Daoy (cell line): ENCODE measurements at places on chromosomes 6 and 20.

DNA sequence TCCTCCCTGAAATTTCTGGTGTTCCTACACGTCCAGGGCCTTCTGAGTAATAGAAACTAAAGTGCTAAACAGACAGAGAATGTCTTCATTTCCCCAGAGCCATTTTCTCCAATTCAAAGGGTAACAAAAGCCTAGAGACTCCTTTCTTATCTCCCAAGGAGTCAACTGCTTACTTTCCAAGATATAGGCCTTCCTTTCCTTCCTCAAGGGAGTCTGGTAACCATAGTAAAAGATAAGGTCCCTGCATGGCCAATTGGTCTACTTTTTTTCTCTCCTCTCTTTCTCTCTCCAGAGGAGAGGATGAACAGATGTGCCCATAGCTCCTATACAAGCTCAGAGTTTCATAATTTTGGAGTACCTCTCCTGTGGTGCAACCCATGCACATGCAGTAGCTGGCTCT lies 185.7 kb downstream of the ASCC3 start:
- no peak for DNase-seq

DNA sequence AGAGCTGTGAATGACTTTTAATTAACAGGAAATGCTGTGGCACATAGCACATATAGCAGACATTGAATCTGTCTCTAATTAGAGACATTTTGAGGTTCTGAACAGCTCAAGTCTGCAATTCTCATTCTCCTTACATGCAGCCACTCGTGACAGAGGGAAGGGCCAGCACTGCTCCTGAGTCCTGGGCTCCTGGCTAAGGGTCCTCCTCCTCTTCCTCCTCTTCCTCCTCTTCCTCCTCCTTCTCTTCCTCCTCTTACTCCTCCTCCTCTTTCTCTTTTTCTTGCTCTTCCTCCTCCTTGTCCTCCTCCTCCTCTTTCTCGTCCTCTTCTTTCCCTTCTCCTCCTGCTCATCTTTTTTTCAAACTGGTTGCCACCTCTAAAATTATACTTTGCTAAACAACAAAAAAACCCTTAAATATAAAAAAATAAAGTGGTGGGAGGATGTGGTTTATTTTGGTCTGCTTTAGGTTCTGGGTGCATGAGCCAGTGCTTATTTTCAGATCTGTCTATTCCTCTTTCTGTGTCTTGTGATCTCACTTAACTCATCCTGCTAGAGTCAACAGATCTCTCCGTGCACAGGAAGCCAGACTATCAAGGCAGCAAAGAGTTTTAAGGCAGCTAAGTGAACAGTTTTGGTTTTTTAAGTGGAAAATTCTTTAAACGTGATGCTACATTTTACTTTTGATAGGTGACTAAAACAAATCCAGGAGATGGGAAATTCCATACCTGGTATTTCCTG lies 159.3 kb downstream of the CD83 start:
- peak; percentile 21 for DNase-seq

- no peak for DNase-seq
Observed at GRCh38 chr20:37841971-37842370, 61.0 kb upstream of the VSTM2L start.

DNA sequence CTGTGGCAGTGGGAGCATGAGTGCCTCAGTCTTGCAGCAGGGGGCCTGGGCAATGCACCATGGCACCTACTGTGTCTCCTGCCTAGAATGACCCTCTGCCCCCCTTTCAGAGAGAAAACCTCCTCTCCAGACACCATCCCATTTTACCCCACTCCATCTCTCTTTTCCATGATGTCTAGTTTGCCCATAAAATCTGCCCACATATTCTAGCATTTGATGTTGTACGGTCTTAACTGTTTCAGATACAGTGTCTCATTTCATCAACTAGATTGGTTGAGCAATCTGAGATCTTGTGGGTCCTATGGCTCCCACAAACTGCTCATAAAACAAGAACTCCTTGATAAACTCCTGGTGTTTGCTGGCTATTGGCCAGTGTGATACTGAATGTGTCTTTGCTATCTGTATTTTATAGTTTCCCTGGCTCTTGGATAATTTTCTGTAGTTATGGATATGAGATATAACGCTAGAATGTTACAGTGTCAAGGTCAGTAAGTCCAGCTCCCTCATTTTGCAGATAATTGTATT lies 8.1 kb downstream of the PNPLA1 start:
- no peak for DNase-seq

DNA sequence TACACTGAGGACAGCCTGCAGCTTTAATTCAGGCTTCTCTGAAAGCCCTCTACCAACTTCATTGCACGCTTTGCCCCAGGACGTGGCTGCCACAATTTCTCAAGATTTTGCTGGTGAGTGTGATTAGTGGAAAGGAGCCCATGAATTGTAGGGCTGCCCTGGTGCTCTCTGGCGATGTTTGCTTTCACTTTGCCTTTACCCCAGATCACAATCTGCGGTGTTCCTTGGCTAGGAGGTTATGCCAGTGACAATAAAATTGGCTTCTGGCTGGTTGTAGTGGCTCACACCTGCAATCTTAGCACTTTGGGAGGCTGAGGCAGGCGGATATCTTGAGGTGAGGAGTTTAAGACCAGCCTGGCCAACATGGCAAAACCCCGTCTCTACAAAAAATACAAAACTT lies 139.3 kb downstream of the FOXC1 start:
- no peak for DNase-seq

- no peak for DNase-seq
Observed at GRCh38 chr6:127195833-127196232, 70.8 kb upstream of the RNF146 start.

DNA sequence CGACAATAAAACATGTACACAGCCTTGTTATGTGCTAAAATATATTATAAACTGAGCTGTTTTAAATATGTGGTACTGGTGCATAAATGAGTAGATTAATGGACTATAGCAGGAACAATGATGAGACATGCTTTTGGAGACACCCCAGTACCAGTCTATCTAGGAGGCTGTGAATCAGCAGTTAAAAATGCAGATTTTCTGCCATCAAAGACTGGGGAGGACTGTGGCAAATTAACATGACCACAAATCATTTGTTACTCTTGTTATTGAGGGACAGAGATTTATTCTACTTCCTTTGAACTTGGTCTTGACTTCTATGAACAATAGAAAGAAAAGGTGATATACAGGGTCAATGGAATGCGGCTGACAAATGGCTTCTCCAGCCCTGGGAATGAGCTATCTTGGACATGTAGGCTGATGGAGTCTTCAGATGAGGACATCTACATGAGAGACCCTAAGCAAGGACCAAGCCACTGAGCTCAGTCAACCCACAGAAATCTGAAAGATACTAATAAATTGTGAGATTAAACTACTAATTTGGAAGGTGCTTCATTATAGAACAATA lies 551.7 kb upstream of the GJE1 start:
- DNase-seq: peak; percentile 47

GRCh38 chr6:158660333-158660754 lies 10.5 kb downstream of the SYTL3 start:
- DNase-seq: no peak

DNA sequence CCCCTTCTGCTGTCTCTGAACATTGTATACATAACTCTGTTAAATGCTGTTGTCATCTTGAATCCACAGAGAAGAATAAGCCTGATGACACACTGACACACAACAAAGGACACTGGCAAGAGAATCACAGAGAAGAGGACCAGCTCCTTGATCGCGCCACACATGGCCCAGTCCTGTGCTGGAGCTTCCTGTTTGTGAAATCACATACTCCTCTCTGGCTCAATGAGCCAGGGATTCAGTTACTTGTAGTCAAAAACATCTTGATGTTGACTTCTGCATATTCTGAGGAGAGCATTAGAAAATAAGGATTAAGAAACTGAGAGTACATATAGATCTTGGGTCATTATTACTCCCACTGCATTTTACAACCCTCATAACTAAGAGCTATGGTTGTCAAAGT lies 100.1 kb downstream of the EPB41L2 start:
- DNase-seq: no peak

DNA sequence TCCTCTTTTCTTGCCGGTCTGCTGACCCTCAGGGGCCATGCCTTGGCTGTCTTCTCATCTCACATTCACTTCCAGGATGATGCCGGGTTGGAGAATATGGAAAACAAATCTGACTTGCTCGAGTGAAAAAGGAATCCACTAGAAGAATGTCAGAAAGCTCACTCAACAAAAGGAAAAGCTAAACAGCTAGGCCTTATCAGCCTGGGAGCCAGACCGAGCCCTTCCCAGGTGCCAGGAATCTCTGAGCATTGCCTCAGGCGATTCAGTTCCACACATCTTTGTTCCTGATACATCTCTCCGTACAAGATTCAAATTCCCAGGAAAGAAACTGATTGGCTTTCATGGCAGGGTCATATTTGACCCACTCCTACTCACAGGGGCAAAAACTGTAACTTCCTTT lies 9.2 kb upstream of the OSER1 start:
- no peak for DNase-seq

DNA sequence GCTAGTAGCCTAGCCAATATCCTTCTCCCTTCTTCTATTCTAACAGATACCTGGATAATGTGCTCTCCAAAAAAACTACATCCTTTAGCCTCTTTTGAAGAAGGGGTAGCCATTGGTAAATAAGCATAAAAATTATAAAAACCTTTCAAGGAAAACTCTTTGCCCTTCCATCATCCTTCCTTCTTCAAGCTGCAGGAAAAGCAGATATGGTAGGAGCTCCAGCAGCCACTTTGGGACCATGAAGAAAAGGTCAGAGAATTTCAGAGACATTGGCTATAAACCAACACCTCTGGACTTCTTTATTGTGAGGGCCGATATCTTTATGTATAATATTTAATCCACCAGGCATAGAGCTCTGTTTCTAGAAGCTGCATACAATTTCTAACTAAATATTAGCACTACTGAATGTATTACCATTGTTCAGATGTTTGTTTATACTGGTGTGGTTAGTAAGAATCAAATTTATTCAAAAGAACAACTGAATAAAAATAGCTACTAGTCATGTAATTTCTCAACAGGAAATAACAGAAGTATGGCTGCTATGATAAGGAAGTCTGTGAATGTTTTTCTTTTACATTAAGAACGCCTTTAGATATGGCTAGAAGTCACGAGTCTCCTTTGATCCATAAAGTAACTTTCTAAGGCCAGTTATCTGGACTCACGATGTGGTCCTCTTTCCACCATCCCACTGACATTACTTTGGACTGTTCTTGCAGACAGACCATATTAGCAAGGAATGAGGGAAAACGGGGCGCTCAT lies 32.2 kb downstream of the MYLK4 start:
- DNase-seq: no peak

GRCh38 chr20:58616411-58616810 lies 34.7 kb upstream of the STX16 start:
- DNase-seq: no peak

- no peak for DNase-seq
Observed at GRCh38 chr20:58753267-58753921, 60.8 kb downstream of the NPEPL1 start.

DNA sequence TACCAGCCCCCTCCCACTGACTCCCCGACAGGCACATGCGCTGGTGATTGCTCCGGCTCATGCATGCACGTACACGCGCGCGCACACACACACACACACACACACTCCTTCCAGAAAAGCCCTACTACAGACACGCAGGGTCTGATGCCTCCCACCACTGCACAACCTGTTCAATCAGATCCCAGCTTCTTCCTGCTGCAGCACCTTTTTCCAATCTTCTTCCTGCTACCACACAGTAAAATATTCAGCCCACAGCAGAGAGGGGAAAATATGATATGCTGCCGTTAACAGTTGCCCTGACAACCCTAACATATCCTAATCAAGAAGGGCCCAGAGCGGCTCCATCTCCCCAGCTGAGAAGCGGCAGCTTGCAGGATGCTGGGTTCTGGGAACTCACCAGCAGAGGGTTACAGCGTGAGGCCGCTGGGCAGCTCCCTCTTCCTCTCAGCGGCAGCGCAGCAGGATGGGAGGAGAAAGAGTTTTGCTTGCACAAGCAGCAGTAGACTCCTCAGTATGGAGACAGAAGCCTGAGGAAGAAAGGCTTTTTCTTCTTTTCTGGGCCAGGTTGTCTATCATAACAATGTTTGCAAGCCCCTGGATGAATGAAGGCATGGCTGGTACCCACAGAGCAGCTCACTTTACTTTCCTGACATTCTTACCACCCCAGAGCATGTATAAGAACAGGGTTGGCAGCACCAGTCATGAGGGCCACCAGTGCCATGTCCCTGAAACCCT lies 23.9 kb downstream of the MAP7 start:
- DNase-seq: peak; percentile 15

- no peak for DNase-seq
Observed at GRCh38 chr20:23086931-23087411, 847 bp upstream of the CD93 start.

GRCh38 chr6:1379017-1379787 lies 10.2 kb upstream of the FOXF2 start:
- peak; percentile 25 for DNase-seq

DNA sequence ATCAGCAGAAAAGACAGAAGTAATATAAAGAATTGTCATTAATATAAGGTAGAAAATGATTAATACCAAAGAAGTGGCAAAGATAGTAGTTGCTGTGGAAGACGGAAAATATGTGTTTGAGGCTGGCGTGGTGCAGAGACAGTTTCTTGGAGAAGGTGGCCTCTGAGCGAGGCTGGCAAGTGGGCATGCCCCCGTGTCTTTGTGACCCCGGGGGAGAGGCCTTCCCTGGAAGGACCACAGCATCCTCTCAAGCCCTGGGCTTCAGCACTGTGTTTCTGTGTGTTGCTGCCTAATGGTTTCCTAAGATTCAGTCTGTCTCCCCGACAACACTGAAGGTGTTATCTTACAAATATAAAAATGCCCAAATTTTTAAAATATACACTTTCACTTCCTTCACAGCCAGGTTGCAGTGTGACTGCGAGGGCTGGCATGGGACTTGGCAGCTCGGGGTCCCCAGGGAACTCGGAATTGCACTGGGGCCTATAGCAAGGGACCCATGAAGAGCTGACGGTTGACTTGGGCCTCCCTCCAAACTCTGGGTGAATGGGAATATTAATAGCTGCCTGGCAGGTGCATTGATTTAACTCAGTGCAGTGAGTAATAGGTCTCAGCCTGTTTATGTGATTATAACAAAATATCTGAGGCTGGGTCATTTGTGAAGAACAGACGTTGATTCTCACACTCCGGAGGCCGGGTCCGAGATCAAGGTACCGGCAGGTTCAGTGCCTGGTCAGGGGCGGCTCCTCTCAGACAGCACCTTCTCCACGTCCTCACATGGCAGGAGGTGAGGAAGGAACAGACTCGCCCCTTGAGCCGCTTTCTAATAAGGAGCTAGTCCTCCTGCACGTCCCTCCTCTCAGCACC lies 47.4 kb upstream of the AFDN start:
- DNase-seq: no peak

- no peak for DNase-seq
Observed at GRCh38 chr6:31572041-31572911, at the start of gene LTA. LTA (plus strand) TSS chr6:31572289; CDS start chr6:31572743, 454 bp downstream.

GRCh38 chr6:15550546-15551123 lies 112.2 kb downstream of the DTNBP1 start:
- no peak for DNase-seq
